ENCODE measurements at places on chromosomes 12 and 14.
A peak's percentile ranks its signal among the peaks of the same experiment; 100 is the strongest.

DNA sequence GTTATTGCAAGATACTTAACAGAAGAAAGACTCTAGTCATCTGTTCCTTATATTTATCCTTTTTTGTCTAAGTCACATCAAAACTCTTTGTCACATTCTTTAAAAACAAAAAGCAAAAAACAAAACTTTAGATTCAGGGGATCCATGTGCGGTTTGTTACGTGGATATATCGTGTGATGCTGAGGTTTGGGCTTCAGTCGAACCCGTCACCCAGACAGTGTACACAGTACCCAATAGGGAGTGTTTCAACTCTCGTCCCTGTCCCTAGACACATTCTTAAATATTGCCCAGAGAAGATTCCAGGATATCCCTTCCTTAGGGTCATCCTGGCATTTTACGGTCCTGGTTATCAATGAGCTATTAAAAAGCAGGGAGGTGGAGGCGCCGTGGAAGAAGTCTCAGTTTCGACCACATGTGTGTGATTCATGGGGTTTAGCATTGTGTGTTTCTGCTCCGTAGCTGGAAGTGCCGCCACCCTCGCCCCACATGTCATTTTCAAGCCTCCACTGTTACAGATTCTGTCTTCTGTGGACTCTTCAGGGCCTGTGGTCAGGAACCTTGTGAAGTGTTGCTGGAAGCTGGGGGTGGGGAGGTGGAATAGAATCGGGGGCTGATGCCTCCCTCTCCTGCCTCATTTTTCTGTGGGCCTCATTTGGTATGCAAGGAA is 19.9 kb downstream of the CCND2 start:
- DNase-seq: no peak

DNA sequence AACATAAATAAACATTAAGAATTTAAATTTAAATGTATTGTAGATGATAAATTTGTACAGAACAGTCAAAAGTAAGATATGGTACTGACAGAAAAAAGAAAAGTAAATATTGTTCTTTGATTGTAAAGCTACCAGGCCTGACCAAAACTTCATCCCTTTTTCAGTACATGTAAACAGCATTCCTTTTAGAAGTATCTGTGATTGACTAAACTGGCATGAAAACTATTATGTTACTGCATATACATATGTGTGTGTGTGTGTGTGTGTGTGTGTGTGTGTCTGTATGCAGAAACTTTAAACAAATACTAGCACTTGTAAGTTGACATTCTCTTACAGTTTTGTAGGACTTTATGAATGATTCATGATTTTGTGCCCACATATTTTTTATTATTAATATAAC is 270.9 kb downstream of the C12orf50 start:
- DNase-seq: no peak

DNA sequence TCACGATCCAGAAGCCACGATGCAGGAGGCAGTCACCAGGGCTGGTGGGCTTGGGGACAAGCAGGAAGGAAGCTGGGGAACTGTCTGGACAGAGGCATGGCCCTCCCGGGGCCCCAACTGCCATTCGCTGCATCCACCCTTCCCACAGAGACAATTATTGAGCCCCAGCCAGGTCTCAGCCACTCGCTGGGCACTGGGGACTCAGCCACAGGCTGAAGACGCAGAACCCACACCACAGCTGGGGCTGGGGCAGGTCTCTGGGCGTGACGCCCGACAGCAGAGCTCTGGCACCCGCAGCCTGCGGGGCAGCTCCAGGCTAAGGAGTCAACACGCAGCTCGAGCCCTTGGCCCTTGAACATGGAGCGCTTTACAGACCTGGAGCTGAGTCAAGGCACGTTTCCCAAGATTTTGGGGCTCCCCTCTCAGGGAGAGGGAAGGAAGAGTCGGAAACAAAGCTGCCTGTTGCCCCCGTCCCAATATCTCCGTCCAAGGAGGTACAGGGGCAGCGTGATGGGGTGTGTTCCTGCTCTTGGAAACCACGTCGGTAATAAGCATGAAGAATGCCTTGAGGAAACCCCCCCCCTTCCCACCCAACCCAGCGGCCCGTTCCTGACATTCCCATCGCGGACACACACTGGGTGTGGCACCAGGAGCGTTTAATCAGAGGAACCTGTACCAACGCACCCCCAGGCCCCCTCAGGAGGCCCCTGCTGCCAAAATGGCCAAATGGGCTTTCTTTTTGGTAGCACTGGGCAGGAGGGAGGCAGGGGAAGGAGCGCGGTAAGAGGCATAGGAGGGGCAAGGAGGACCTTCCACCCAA is 6.7 kb downstream of the RIMBP2 start:
- no peak for DNase-seq

GRCh38 chr14:50600849-50601248 is 40.9 kb downstream of the ATL1 start:
- no peak for DNase-seq

DNA sequence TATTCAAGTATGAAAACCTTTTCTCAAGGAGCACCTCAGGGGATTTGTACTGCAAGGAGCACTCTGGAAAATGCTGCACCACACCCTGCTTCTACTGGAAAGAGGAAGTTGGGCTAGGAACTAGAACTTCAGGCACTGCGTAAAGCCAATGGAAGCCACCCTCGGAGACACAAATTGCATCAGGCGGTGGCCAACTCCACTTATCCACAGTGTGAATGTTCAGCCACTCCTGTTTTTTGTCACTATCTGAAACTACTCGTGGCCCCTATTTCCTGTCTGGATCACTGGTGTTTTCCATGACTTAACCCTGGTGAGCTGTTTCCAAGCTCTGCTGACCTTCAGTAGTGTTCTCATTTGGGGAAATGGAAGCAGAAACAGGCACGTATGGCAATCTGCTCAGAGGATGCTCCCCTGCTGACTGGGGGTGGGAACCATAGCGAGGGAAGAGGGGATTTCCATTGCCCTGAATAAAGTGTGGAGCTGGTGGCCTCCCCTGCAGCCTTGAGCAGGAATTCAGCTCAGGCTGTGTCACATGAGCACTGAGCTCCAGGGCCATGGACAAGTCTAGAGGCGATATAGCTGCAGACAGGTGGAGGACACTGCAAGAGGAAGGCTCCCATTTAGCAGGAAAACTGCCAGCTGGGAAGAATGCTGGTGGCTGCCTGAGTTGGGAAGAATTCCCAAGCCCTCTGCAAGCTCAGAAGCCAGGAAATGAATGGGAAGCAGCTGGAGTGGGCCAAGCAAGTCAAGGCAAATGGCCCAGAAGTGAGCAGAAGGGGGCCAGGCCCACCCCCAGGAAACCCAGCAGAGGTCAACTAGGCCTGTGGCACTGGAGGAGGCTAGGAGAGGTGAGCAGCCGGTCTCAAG is 50.5 kb upstream of the RAP1B start:
- peak; percentile 47 for DNase-seq

DNA sequence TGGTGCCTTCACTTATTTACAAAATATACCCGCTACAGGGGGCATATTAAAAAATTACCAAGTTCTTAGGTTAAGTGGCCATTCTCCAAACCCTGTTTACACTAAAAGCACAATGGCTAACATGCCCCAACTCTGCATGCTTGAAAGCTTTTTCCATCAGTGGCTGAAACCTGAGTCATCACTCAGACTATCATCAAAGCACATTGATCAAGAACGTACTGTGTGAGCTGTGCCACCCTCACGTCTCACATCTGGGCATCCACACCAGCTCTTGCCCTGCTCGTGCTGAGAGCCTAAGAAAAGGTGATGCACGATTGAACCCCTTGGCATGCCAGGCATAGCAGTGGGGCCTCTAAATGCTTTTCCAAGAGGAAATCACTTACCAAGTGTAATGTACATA is 13.2 kb downstream of the AQP6 start:
- DNase-seq: no peak

GRCh38 chr12:24359418-24359817 is 409.9 kb upstream of the SOX5 start:
- DNase-seq: no peak

DNA sequence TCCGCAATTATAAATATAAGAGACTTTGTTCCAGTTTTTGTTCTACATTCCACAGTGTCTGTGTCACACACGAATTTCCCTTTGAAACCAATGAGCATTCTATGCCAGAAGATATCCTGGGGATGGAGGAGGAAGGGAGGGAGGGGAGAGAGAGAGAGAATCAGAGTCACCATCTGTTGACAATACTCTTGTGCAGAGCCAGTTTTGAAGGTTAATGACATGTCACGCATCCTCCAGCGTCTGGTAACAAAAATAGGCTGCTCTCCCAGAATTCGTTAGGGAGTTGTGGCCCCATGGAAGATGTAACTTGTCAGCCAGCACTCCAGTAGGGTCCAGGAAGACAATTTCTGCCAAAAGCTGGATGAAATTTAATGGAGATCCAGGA is 213.5 kb upstream of the KRR1 start:
- no peak for DNase-seq

DNA sequence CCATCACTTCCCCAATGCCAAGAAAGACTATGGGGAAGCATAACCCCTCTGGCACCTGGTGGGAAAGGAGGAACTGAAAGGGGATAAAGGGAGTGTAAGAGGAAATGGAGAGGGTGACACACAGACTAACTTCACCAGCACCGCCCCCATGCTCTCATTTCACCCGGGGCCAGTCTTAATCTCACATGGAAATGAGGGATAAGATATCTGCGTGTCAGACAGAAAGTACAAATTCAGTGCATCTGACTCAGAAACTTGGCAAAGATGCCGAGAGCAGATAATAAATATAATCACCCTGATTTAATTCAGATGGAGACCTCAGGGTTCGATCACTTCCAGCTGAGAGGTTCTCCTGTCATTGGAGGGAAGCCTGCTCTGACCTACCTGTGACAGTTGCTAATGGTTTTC is 191.6 kb downstream of the DUSP6 start:
- peak; percentile 66 for DNase-seq

GRCh38 chr14:61927520-61927919 is 165.3 kb downstream of the SNAPC1 start:
- DNase-seq: no peak

GRCh38 chr14:99715266-99716000 is 31.3 kb downstream of the CYP46A1 start:
- DNase-seq: no peak

- DNase-seq: peak; percentile 66
Measured at GRCh38 chr14:22338917-22339715, 249.9 kb downstream of the DAD1 start.

- DNase-seq: no peak
Measured at GRCh38 chr12:109994401-109995175, 1.6 kb downstream of the GIT2 start.

GRCh38 chr14:105682956-105683570 is 156.7 kb downstream of the TMEM121 start:
- DNase-seq: no peak

DNA sequence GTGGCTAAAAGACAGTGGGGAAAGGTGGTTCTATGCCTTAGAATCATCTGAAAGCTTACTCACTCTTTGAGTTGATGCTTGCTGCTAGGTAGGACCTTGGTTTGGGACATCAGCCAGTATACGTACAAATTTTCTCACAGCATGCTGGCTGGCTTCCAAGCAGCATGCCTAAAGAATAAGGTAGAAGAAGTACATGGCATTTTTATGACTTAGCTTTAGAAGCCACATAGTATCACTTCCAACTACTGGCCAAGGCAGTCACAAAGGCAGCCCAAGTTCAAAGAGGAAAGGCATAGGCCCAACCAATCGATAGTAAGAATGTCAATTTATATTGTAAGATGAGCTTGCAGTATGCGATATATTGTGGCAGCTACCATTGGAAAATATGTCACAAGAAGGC is 284.2 kb upstream of the CAND1 start:
- DNase-seq: no peak

DNA sequence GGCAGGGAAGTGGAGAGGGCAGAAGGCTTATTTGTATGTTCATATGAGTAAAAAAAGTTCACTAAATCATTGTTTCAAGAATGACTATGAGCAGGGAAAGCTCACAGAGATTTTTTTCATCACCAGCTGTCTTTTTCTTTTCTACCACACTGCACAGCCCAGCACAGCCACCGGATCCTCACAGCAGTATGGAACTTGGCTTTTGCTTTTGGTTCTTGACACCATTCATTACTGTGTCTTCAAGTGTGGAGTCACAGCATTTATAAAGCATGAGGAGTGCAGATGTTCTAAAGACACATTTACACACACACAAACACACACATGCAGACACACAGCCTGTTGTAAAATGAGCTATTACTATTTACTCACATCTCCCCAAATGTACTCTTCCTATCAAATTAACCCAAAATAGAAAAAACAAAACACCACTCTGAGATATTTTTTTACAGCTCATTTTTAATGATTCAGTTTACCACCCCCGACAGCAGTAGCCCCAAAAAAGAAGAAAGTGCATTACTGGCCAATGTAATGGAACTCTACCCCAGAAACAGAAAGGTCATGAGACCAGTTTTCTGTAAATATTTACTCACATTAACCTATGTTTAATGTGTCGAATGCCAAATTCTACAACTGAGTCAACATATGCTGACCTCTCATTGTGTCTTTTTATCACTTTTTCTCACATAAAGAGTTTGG is 60.5 kb downstream of the BTG1 start:
- DNase-seq: no peak

DNA sequence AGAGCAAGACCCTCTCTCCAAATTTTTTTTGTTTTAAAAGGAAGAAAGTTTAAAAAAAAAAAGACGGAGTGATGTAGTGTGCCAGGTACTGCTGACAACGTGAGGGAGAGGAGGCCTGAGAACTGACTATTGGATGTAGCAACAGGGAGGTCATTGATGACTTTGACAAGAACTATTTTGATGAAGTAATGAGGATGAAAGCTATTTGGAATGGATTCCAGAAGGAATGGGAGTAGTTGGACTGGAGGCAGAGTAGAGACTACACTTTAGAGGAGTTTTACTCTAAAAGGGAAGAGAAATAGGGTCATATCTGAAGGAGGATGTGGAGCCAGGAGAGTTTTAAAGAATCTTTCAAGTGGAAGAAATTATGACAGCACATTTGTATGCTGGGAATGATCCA is 27.8 kb upstream of the SLC38A2 start:
- no peak for DNase-seq

GRCh38 chr14:55434805-55435174 is 5.6 kb downstream of the TBPL2 start:
- no peak for DNase-seq

GRCh38 chr14:59004012-59004411 is 184.5 kb upstream of the DAAM1 start:
- no peak for DNase-seq
